ENCODE measurements at places on chromosomes 5 and 9. TPM values are rescaled to one million over a fixed set of nuclear protein-coding genes. Genes with fewer than 3 reads are reported as not detected.

- no peaks in the 10 kb centered on the region for H3K36me3 ChIP-seq
- H3K27me3 ChIP-seq: no peaks in the 10 kb centered on the region
- no peak for DNase-seq
- H3K4me3 ChIP-seq: no peak overlapping the region
Observed at GRCh38 chr9:93112116-93112863, 16.3 kb downstream of the CARD19 start.

- DNase-seq: no peak
- H3K4me1 ChIP-seq: no peaks in the 10 kb centered on the region
- no peak overlapping the region for H3K4me3 ChIP-seq
- H3K27me3 ChIP-seq: no peaks in the 10 kb centered on the region
- no peaks in the 10 kb centered on the region for H3K36me3 ChIP-seq
Observed at GRCh38 chr5:149162401-149163084, 21.2 kb downstream of the ABLIM3 start.

DNA sequence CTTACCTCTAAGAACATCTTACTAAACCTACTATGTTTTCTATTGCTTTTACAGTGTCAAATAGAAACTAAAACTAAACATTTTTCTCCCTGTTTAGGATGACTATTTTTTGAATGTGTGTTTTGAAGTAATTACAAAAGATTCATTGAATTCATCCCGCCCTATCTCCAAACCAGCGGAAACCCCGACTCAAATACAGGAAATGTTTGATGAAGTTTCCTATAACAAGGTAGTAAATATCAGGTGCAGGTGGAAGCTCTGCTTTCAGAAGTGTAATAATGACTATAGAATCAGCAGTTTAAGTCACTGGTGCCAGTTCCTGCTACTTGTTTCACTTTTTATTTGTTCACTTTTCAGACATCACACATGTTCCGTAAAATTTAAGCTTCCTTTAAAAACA, 20.0 kb downstream of the ERAP2 start:
- DNase-seq: no peak
- H3K36me3 ChIP-seq: no peaks in the 10 kb centered on the region
- no peak overlapping the region for H3K27ac ChIP-seq
- H3K27me3 ChIP-seq: no peaks in the 10 kb centered on the region
- no peaks in the 10 kb centered on the region for H3K4me1 ChIP-seq
- no peak overlapping the region for H3K4me3 ChIP-seq

DNA sequence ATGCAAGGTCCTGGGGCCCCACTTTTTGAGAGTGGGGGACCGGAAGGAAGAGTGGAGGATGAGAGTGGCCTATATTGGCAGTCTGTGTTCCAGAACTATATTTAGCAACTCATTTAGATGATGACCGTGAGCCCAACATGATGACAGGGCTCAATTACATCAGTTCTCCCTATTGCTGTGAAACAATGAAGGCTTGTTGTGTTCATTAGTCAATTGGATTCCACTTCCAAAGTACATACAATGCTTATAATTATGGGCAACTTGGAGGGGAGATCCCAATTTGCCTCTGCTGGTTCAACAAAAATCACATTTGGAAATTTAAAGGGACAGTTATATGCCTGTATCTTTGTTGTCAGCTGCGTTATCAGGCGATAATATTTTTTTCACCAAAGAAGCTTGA, 91.1 kb downstream of the TARS1 start:
- no peak overlapping the region for H3K4me3 ChIP-seq
- H3K4me1 ChIP-seq: peaks cover 1% of the 10 kb centered on the region
- H3K36me3 ChIP-seq: no peaks in the 10 kb centered on the region
- DNase-seq: no peak

DNA sequence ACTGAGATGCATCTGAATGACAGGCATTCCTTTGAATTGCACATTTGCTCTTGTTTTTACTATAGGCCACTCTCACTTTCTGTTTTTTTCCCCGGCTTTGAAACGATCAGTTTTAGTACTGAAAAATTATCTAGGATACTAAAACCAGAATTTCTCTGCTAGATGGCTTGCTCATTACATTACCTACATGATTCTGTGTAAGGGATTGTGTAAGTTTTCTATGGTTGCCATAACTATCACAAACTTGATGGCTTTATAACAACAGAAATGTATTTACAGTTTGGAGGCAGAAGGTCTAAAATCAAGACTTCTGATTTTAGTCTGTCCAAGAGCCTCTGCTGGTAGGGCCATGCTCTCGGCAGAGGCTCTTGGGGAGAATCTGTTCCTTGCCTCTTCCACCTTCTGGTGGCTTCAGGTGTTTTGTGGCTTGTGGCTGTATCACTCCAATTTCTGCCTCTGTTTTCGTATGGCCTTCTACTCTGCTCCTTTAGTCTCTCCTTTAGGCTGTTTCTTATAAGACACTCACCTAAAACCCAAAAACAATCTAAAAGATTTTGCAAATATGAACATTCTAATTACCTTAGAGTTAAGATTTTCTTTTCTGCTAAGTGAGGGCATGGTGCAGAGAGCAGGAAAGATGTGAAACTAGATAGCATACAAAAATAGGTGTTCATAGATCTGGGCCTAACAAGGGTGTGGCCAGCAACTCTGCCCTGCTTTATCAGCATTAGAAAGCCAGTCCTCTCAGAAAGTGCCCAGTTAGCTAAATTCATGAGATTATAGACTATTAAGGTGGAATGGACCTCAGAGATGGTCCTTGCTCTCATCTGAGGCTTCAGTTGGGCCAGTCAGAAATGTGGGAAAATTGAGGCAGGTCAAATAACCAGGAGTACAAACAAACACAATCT, 93.3 kb upstream of the CDKN2B start:
- H3K27ac ChIP-seq: no peak overlapping the region
- H3K4me3 ChIP-seq: no peak overlapping the region
- H3K4me1 ChIP-seq: no peaks in the 10 kb centered on the region
- no peak for DNase-seq

GRCh38 chr9:113921396-113921925, 45.4 kb downstream of the ZNF618 start:
- no peak overlapping the region for H3K27ac ChIP-seq
- H3K4me1 ChIP-seq: no peaks in the 10 kb centered on the region
- H3K36me3 ChIP-seq: no peaks in the 10 kb centered on the region
- no peak overlapping the region for H3K4me3 ChIP-seq

DNA sequence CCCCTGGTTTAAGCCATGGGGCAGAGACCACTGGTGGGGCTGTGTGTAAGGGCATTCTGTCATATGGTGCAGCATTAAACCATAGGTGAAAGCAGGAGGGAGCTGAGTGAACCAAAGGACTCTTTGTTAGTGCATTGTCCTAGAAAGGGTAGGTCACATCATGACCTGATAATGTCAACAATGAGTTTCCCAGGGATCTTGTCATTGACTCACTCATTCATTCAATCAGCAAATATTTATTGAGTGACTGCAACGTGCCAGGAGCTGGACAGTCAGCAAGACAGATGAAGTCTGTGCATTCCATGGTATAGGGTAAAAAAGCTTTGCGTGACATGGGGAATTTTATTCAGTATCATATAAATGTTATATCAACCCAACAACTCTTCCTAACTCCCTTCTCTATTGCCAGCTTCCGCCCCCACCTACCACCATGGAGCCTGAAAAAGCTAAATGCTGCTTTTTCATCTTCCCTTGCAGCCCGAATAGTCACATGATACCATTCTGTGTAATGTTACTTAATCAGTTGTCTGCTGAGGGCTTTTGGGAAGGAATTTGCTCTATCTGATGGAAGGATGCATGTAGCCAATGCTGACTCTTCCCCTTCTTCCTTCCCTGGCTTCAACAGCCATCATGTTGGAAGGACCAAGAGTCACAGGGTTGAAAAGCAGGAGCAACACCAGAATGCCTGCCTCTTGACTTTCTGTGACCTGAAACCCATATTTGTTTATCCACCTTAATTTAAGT, 11.5 kb upstream of the OTULINL start:
- H3K27ac ChIP-seq: no peak overlapping the region
- H3K4me3 ChIP-seq: no peak overlapping the region
- no peaks in the 10 kb centered on the region for H3K4me1 ChIP-seq
- H3K36me3 ChIP-seq: no peaks in the 10 kb centered on the region
- H3K27me3 ChIP-seq: no peaks in the 10 kb centered on the region

GRCh38 chr5:112372543-112372942, 46.5 kb downstream of the EPB41L4A start:
- H3K27ac ChIP-seq: no peak overlapping the region
- H3K4me3 ChIP-seq: no peak overlapping the region
- H3K4me1 ChIP-seq: no peaks in the 10 kb centered on the region

DNA sequence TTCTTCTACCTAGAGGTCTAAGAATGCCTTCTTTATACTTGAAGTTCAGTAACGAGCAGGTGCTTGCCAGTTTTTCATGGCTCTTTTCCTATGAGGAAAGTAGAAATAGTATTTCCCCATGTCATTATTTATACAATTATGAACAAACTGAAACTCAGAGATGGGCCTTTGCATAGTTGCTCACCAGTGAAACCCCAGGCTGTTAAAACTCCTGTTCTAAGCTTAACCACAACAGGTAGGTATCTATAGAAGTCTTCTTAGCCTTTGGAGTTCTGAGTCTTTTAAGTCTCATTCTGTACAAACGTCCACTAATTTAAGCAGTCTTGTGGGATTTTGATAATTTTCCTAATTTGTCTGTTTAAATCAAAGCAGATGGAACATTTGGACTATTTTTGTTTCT, 90.1 kb downstream of the STARD4 start:
- H3K36me3 ChIP-seq: no peaks in the 10 kb centered on the region
- no peak for DNase-seq
- no peaks in the 10 kb centered on the region for H3K27me3 ChIP-seq
- H3K4me3 ChIP-seq: no peak overlapping the region
- H3K4me1 ChIP-seq: no peaks in the 10 kb centered on the region
- no peak overlapping the region for H3K27ac ChIP-seq

GRCh38 chr5:133363807-133364587, 248.3 kb downstream of the FSTL4 start:
- no peak for DNase-seq
- H3K4me1 ChIP-seq: no peaks in the 10 kb centered on the region
- no peak overlapping the region for H3K4me3 ChIP-seq
- H3K36me3 ChIP-seq: no peaks in the 10 kb centered on the region
- H3K27me3 ChIP-seq: no peaks in the 10 kb centered on the region

MLANA gene
- polyA plus RNA-seq: not detected

QRFP gene
- not detected for polyA plus RNA-seq

KIF24 gene
- 0.52 TPM for polyA plus RNA-seq

C5orf46 gene
- polyA plus RNA-seq: 1.8 TPM

POU5F2 gene
- polyA plus RNA-seq: 0.46 TPM

ARL14EPL gene
- not detected for polyA plus RNA-seq

NAIP gene
- polyA plus RNA-seq: 2.7 TPM
